ENCODE measurements at places on chromosomes 2 and 18.

GRCh38 chr18:70280007-70280925 is 8.6 kb upstream of the SOCS6 start:
- no peak for DNase-seq

- DNase-seq, result no peak
Measured at GRCh38 chr2:127810156-127810618, 784 bp downstream of the WDR33 start.

- no peak for DNase-seq
Measured at GRCh38 chr2:181998891-181999654, 13.4 kb downstream of the PPP1R1C start.

- no peak for DNase-seq
Measured at GRCh38 chr18:53451902-53452301, 772.6 kb downstream of the MBD2 start.

DNA sequence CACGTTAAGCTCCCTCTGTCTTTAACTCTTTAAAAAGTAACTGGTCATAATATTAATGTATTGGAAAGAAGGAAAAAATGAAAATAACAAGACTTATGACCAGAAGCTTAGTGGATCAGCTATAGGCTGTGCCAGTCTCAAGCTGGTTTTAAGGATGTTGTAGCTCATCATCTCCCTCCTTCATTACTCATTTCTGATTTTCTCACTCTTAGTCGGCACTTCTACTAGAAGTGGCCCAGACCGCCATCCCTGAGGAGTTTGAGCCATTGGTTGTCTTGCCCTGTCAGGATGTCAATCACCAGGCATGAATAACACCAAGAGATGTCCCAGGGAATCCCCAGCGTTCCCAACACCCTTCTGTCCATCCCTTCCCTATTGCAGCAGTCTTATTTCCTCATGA is 151.5 kb downstream of the ASXL3 start:
- no peak for DNase-seq

DNA sequence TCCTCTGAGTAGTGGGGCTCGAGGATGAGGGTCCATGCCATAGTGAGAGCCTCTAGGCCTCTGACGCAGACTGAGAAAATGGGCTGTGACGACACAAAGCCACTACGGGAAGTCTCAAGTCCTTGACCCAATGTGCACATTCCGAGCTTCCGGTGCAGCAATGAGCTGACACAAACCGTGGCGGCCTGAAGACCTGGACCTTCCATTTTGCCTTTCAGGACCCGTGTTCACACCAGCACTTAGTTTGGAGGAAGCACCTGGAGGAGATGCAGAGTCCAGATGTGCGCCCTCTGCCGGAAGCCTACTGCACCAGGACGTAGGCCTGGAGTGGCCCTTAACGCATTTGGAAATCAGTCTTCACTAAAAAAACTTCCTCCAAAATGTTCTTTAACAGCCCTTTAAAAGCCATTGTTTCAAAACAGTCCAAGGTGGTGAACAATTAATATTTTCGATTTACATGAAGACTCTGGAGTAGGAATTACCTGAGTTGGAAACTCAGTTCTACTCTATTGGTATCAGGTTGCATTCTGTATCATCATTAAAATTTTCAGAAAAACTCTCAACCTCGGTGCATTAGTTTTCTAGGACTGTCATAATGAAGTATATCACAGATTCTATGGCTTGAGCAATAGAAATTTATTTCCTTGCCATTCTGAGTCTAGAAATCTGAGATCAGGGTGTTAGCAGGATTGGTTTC is 33.9 kb downstream of the BMP10 start:
- peak; percentile 17 for DNase-seq

DNA sequence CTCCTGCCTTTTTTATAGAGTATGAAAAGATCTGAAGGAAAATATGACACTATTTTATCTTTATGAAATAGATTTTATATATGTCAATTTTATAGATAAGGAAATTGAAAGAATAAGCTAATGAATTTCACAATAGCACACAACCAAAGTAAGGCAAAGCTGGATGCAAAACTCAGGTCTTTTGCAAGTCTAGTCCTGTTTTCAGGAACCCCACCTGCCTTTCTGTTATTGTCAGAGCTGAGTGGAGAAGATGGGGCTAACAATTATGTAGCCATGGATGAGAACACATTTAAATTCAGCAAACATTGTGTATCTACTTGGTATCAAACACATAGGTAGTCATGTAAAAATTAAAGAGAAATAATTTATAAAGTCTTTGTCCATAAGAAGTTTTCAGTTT is 161.5 kb upstream of the ZEB2 start:
- no peak for DNase-seq

DNA sequence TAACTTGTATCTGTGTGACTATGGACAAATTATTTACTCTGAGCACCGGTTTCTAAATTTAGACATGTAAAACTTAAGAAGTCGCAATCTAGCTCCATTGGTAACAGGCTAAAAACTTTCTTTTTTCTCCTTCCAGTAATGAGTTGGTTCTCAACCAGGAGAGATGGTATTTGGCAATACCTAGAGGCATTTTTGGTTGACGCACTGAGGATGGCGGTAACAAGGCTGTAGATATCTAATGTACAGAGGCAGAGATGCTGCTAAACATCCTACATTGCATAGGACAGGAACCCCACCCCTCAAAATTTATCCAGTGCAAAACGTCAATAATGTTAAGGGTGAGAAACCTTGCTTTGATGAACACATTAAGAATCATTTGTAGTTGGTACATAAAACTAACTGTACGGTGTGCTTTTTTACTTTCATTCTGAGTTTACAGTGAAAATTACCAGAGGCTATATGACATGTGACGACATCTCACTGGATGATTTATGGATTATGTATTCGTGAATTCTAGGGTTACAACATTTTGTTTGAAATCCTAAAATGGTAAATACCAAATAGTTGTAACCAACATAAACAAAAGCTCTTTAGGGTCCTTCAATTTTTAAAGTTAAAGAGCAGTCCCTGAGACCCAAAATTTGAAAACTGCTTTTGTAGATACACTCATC is 91.3 kb downstream of the TLK1 start:
- DNase-seq, result no peak

DNA sequence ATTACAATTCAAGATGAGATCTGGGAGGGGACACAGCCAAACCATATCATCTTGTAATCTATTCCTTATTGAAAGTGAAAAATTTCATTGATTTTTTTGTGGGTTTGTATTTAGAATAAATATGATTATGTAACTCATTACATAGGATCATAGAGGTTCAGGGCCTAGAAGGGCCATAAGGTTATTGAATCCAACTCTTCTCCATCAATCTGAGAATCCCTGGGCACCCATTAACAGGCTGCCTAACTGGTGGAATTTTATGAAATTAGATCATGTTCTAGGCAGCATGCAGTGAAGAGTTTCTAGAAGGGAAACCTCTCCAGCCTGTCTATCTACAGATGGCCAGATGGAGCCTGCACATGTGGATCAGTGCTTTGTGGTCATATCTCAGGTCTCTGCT is 6.3 kb upstream of the APOB start:
- DNase-seq, result no peak

DNA sequence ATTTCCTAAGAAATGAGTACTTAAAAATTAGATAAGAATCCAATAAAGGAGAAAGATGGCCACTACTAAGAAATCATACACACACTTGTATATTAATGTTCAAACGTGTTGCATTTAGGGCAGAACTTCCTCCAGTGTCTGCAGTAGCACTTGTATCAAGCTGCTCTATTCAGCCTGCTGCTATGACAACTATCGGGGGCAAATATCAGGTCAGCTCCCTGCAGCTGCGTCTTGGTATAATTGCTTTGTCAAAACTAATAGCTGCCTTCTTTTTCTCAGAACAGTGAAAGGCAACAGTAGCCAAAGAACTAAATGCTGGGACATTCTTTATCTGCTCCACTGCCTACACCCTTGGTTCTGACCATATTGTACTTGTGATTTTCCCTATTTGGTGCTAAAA is 300.7 kb downstream of the NOL4 start:
- no peak for DNase-seq

DNA sequence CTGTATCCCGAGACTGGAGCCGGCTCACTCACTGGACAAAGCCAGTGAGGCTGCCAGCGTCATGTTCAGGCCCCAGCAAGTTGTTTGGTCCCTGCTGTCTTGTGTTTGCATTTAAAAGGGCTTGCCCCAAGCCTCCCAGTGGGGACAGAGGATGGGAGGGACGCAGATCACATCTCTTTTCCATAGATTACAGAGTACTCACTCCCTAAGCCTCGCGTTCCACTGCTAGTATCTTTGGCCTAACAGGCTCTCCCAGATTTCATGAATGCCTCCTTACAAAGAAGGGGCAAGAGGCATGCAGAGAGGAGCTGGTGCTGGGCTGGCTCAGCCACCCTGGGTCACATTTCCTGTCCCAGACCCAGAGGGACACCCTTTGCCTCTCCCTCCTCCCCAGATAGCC is 59.1 kb downstream of the CMPK2 start:
- no peak for DNase-seq

DNA sequence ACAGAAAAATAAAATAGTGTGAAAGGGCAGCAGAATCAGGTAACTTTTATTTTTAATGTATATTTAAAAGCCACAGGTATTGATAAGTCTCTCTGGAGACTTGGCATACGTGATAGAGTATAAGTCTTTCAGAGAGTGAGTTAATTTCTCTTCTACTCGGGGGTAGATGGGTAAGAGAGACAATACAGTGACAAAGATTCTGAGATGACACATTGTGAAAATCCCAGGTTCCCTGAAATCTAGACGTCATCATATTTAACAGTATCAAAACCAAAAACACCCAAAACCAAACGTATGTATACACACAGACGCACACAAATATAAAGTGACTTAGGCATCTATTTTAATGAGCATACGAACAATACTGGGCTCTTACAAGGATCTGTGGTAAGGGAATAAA is 33.3 kb downstream of the NIF3L1 start:
- DNase-seq, result no peak

DNA sequence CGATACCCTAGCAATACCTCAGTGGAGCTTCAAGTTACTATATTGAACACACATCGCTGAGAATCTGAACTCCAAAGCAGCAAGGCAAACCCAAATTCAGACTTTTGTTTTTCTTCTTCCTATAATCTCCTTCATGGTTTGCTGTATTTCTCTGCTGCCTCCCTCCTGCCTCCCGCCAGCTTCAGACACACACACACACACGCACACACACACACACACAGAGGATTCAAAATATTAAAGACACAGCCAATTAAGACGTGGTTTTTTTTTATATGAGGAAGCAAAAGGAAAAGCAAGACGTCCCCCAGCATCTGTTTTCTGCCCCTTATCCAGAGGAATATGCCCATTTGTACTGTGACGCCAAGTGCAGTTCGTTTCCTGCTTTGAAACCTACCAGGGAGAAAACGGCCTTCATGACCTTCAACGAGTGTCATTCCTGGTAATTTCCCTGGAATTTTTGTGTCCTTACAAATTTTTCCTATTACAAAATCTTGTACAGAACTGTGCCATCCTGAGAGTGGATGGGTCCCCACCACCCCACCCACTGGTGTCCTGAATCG is 547.9 kb upstream of the ID2 start:
- no peak for DNase-seq

GRCh38 chr2:120510751-120511395 is 164.9 kb downstream of the INHBB start:
- no peak for DNase-seq

DNA sequence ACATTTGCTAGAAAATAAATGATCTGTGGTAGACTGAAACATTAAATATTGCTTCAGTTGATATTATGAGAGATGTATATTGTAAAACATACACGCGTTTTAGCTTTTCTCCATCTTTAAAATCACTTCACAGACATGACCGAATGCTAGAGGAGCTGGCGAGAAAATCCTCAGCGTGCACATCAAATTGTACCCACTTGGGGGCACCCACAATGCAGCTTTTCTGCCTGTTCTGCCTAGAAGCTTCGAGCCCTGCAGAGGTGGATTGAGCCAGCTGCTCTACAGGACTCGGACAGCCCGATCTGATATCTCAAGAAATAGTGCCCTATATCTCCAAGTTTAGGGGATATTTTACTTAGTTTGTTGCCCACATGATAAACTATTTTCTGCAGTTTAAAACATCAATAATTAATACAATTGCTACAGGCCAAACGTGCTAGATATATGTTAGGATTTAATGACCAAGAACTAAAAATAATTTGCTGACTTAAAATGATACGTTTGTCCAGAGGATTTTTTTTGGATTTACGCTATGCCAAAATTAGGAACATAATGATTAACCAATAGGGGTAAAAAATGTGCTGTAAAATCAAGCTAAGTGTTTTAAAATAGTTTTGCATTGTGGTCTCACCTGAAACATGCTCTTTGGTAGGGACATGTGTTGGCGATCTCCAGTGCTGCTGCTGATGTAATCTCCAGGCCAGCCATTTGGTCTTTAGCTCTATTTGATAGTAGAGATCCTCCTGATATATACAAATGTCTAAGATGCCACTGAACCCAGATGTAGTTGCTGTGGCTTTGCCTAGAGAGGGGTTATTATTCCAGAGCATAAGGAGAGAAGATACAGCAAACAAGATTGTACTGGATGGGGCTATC is 22.3 kb upstream of the ATP5MC3 start:
- peak; percentile 16 for DNase-seq
